ENCODE measurements at places on chromosomes 2 and 18.

- no peak for DNase-seq
Observed at GRCh38 chr18:22558945-22559385, 141.2 kb upstream of the CTAGE1 start.

- no peak for DNase-seq
Observed at GRCh38 chr2:2758793-2759367, 427.8 kb upstream of the MYT1L start.

- DNase-seq, result no peak
Observed at GRCh38 chr18:66254121-66254520, 349.8 kb downstream of the CDH19 start.

GRCh38 chr18:8695932-8696517, 9.3 kb upstream of the MTCL1 start:
- DNase-seq, result no peak

DNA sequence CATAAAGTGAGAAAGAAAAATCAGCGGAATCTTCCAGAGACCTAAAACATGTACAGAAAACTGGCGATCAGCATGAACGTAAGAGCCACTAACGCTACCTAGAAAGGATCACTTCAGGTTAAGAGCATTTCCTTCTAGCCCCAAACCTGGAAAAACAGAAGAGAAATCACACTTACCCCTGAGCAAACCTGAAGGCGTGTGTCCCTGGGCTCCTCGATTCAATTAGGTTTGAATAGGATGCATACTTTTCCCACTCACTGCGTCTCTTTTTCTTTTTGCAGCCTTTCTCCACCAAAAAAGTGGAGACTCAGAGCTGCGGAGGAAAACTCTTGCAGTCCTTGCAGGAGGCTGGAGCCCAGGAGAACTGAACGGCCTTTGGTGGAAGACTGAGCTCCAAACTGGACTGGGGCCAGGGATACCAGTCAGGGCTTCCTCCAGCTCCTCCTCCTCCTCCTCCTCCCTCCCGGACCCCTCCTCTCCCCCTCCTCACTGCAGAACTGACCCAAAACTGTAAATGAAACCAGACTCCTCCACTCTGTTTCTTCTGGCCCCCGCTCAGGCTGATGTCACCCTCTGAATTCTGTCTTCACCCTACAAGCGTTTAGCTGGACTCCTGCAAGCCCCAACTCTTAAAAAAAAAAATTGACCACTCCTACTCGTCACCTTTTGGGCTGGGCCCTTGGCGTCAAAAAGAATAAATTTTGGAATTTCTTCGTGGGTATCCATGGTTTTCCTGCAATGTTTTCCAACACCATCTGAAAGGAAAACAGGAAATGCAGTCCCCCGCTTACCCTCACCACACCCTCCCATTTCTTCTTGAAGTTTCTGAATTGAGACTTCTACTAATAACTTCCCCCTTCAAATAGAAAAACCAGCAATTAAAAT, at the start of gene COL6A3:
COL6A3 (minus strand) TSS at position 388 of the 885 bp plus-strand sequence. CDS start 17,347 bp downstream, outside the sequence.
- no peak for DNase-seq

- no peak for DNase-seq
Observed at GRCh38 chr2:46539327-46540276, 60.2 kb downstream of the TMEM247 start.

DNA sequence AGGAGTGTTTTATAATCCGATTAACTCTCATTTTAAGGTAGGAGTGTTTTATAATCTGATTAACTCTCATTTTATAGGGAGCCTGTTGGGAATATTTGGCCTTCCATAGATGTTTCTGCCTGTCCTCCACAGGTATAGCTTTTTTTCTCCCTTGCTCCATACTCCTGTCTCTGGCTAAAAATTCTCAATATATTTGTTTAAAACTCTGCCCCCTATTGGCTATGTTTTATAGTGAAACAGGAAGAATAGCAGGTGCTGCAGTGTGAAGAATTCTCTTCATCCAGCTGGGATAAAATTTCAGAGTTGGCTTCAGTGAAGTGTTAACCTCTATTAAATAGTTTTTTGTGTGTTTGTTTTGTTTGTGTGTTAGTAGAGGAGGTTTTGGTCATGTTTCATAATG, 1046.0 kb upstream of the TMEFF2 start:
- no peak for DNase-seq

DNA sequence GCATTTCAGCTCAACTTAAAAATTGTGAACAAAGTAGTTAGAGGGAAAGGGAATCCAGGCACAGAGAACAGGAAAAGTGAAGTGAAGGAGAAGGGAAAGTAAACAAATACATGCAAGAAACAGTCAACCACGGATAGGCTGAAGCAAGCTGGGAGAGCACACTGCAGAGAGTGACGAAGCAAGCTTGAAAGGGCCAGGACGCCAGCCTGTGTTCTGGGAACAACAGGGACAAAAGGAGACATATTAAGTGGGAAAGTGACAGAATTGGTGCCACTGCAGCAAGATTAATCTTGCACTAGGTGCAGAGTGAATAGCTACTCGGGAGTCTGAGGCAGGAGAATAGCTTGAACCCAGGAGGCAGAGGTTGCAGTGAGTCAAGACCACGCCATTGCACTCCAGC, 197.3 kb downstream of the SOX11 start:
- no peak for DNase-seq

- no peak for DNase-seq
Observed at GRCh38 chr2:31997653-31998052, 13.2 kb downstream of the MEMO1 start.

- DNase-seq, result no peak
Observed at GRCh38 chr2:213149294-213149875, 2.0 kb downstream of the IKZF2 start.
